Foreskin keratinocyte (primary cell): ENCODE measurements at places on chromosomes 3 and 15. TPM values are rescaled to one million over a fixed set of nuclear protein-coding genes. Genes with fewer than 3 reads are reported as not detected.

The SAXO2 gene
- 1.2 and 1.7 TPM in 2 replicates for total RNA-seq

The ZNF620 gene
- 1.1 and 1.3 TPM in 2 replicates for total RNA-seq

DNA sequence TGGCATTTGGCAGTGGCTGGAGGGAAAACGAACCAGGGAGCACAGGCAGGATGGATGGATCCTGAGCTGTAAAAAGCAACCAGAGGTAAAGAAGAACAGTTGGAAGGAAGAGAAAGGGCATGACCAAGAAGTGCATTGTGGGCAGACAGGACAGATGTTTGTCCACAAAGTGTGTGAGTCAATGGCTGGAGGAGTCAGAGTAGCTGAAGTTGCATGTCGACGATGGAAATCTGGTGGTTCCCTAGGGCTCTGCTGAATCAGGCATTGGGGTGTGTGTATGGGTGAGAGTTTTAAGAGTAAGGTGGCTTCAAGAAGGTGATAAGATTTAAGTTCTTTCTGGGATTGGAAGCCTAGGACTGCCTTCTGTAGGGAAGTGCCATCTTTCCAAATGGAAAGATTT lies 214.0 kb upstream of the BHLHE40 start:
- no peak for DNase-seq

DNA sequence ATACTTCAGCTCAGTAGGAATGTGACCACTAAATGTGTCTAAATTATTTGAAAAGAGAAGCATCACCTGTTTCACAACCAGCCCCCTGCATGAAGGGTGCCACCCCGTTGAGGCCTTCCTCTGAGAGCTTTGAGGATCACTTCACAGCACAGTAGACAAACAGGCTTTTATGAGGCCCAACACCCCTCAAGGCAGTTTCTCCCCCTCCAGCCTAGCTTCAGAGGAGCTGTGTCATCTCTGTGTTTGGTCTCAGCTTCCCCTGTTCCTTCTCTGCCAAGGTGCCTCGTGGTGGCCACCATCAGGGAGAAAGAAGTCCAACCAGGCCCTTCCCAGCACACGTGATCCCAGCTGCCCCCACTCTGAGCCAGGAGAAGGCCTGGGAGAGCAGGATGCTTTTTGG lies 21.6 kb upstream of the DUSP7 start:
- DNase-seq, result no peak

- no peak for DNase-seq
Observed at GRCh38 chr15:35246451-35246850, 161.4 kb upstream of the NANOGP8 start.

- no peak for DNase-seq
Observed at GRCh38 chr3:51941463-51941797, 274 bp downstream of the RRP9 start.

DNA sequence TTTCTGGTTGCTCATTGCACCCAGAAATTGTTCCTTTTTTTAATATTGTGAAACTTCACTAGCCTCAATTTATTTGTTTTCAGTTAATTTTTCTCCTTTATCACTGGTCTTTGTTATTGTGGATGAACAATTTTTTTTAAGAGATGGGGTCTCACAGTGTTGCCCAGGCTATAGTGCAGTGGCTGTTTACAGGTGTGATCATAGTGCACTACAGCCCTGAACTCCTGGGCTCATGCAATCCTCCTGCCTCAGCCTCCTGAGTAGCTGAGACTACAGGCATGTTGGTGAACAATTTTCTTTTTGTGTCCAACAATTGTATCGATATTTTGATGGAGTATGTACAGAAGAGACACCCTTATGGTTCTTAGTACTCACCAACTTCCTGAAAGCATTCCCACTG lies 26.3 kb downstream of the BLM start:
- no peak for DNase-seq

The SLC7A14 gene
- total RNA-seq, result 0.04 TPM in 1 of 2 replicates, not detected in the other

DNA sequence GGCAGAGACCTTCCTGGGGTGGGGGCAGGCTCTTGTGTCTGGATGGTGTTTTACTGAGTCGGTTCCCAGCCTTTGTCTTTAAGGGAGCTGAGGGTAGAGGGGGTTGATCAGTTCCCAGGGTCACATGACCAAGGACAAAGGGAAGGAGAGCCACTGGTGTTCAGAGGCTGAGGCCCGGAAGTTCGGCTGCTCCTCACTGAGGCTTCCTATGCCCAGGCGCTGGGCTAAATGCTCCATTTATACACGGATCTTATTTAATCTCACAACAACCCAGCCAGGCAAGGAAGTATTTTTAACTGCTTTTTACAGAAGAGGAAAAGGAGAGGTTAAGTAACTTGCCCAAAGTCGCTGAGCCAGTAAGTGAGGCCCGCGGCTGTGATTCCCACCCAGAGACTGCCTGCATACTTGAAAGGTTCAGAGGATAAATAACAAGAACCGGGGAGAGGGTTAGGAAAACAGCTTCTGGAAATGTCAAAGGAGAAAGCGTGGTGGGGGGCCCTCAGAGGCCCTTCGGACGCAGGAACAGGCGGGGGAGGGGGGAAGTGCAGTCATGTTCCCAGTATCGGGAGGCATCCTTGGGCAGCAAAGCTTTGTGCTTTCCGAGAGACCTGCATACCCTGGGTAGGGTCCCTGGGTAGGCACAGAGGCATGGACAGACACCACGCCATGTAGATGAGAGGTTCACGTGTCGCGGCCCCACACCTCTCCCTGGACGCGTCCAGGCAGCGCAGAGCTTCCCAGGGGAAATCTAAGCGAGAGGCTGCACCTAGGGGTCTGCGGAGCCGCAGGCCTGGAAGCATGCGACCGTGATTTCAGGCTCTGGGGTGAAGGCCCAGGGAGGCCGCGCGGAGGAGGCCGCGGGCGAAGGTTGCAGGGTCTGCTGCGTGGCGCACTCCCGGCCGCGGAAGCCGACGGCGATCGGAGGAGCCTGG lies 21.3 kb downstream of the EPHB3 start:
- no peak for DNase-seq

The NRG4 gene
- not detected in 2 replicates for total RNA-seq

The GREM1 gene
- total RNA-seq, result 0.04 and 0.10 TPM in 2 replicates

DNA sequence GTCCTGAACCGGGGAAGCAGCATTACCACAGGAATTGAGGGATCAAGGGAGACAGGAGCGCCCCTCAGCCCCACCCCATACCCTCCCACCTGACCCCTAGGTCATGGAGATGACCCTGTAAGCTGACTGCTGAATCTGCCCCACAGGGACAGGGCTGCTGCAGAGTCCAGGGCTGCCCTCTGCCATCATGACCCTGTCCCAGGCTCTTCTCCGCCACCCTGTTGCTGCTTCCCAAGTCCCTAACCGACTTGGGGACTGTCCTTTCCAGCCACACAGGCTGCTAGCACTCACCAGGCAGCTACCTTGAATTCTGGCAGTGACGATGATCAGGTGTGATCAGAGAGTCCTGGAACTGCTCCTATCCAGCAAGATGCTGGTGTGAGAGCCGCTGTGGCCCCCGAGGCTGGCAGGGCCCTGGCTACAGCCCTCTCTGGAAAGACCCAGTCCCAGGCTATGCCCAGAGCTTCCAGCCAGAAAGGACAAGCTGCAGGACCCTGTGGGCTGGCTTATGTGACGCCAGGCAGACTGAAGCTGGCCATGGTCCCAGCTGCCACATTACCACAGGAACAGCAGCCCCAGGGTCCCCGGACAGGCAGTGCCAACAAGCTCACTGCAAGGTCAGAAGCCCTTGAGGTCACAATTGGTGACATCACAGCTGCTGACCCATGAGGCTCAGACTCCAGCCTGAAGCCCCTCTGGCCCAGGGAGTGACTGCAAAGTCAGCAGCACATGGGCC lies at the start of gene C3orf22:
Gene C3orf22, minus strand, starts transcription at position 597 of the 736 bp plus-strand sequence. CDS start 5,542 bp downstream, outside the sequence.
- DNase-seq, result no peak

DNA sequence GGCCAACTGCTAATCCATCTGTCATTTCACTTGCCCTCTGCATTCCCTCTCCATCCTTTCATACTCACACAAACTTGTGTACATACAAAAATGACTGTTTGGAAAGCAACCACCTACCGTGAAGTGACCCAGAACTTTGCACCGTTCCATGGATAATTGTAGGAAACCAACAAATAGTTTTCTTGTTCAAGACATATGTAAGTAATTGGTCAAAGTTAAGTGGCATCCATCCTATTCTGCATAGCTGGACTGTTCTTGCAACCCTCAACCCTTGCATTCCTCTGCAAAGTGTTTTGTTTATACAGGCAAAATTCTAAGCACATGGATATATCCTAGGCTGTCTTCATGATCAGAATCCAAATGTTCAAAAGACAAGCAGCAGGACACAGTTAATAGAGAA lies 592.5 kb downstream of the MECOM start:
- no peak for DNase-seq

The SPESP1 gene
- total RNA-seq, result 6.2 and 6.7 TPM in 2 replicates

The RFTN1 gene
- total RNA-seq, result 29.3 and 33.9 TPM in 2 replicates

DNA sequence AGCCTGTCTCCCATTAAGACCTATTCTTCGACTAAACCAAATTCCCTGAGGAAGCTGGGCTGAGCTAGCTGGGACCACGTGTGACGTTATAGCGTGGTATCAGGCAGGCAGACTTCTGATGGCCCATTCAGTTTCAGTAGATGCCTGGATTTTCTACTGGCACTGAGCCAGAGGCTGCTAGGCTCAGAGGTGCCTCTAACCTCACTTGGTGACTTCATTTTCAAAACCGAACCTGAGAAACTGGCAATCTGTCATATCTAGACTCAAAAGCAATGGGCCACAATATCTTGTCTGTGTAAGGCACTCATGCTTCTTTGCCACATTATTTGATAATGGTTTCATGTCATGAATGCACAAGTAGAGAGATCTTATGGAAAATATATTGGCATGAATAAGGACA lies 352.1 kb upstream of the AZI2 start:
- no peak for DNase-seq

GRCh38 chr3:198051836-198052235 lies 91.8 kb downstream of the LMLN start:
- no peak for DNase-seq

- no peak for DNase-seq
Observed at GRCh38 chr3:42014458-42014920, 52.6 kb upstream of the ULK4 start.

GRCh38 chr3:168251371-168251770 lies 155.6 kb upstream of the GOLIM4 start:
- DNase-seq, result no peak

The DNAJB11 gene
- total RNA-seq, result 80.8 and 83.7 TPM in 2 replicates

GRCh38 chr15:58669108-58669507 lies 80.4 kb downstream of the ADAM10 start:
- DNase-seq, result no peak

The KLHDC8B gene
- 11.7 and 14.9 TPM in 2 replicates for total RNA-seq

DNA sequence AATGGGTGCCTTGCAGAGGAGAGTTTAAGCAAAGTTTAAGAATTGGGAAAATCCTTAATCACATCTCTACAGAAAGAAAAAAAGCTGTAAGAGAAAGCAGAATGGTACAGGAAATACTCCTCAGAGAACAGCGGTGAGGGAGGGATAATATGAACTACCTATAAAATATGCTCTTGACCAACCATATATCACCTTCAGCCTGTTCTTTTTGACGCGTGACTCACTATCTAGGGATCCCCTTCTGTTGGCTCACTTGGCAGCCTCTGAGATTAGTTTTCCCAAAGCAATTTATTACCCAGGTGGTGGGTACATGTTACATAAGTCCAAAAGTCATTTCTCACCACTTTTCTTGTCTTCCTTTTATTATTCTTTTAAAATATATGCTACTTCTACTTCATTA lies 97.7 kb downstream of the CNTN6 start:
- DNase-seq, result peak; percentile 58

DNA sequence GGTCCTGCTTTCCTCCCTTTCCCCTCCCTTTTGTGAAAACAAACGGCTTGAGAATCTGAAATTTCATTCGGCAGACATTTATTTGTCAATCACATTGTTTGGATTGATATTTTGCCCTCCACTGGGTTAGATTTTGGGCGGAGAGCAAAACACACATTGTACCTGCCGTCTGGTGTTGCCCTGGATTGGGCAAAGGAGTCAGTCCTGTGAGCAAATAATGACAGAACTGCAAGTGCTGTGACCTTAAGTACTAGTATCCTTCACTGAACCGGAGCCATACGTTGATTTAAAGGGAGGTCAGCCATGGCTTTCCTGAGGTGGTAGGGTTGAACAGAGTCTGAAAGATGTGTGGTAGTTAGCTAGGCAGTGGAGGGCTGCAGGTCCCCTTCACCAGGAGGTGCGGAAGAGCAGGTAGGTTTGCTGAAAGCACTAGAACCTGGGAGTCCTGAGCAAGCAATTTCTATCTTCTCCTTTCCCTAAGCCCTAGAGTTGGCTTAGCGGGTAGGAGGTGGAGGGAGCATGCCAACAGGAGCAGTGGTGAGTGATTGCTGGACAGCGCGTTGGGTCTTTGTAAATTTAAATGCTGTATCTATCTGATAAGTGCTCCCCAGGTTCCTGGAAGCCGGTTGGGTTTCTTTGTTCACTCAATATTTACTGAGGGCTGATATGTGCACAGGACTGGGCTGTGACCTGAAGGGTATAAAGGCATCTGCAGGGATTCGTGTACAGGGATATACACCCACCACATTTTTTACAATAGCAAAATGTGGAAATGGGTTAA lies 2.0 kb downstream of the PDIA5 start:
- no peak for DNase-seq

DNA sequence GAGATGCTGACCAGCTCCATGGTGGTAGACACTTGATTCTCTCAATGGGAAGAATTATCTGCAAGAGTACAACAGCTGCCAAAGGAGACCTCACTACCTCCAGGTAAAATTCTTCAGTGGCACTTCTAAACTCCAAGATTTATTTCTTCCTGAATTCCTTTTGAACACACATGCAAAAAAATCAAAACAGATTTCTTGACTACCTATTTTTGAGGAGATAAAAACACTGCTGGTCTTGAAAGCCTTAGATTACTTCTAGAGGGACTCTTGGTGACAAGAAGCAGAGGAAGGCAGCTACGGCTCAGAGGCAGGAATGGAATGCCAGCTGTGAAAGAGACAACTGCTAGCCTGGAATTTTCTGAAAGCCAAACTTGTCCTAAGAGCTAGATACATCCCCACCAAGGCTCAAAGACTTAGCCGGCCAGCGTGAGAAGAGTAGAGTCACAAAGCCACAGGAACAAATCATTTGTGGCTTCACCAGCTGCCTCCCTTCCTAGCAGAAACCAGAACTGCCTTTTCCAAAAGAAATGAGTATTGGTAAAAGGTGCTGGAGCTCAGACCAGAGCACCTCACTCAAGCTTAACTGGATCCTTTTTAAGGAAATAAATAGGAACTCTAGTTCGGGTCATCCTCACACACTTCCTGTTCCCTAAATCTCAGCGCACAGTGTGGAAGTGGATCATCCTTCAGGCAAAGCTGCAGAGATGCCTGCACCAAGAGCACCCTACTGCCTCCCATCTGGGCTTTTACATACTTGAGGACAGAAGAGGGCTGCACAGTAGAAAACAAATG lies 32.6 kb downstream of the CLK3 start:
- DNase-seq, result no peak

- DNase-seq, result peak; percentile 43
Observed at GRCh38 chr15:91517491-91518200, 335.9 kb upstream of the SLCO3A1 start.

GRCh38 chr15:98505611-98506031 lies 142.7 kb upstream of the IGF1R start:
- no peak for DNase-seq

The LRRK1 gene
- total RNA-seq, result 13.5 and 13.7 TPM in 2 replicates

The CCR8 gene
- not detected in 2 replicates for total RNA-seq

GRCh38 chr3:66572090-66572675 lies 71.4 kb upstream of the LRIG1 start:
- no peak for DNase-seq

The KLHL40 gene
- not detected in 2 replicates for total RNA-seq

GRCh38 chr3:146888176-146888575 lies 283.0 kb upstream of the PLSCR5 start:
- DNase-seq, result no peak

The CNTN3 gene
- total RNA-seq, result 0.10 TPM in 1 of 2 replicates, not detected in the other
